ENCODE measurements at places on chromosomes 5 and 9.
A peak's percentile ranks its signal among the peaks of the same experiment; 100 is the strongest.

DNA sequence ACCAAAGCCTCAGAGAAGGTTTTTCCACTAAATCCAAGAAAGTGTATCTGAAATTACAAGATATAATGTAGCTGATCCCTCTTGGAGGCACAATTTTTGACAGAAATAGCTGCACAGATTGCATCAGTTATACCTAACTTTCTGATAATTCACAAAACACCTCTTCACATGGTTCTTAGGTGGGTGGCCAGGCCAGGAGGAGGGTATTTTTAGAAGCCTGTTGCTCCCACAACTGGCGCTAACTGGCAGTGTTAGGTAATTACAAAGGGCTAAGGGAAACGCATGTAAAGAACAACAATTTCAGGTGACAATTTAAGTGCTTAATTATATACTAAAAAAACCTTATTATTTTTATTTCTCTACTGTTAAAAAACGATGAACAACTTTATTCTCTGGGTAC is 247.9 kb downstream of the BNC2 start:
- DNase-seq: no peak

GRCh38 chr5:141618030-141618803 is 583 bp downstream of the DIAPH1 start:
- DNase-seq: peak; percentile 68

DNA sequence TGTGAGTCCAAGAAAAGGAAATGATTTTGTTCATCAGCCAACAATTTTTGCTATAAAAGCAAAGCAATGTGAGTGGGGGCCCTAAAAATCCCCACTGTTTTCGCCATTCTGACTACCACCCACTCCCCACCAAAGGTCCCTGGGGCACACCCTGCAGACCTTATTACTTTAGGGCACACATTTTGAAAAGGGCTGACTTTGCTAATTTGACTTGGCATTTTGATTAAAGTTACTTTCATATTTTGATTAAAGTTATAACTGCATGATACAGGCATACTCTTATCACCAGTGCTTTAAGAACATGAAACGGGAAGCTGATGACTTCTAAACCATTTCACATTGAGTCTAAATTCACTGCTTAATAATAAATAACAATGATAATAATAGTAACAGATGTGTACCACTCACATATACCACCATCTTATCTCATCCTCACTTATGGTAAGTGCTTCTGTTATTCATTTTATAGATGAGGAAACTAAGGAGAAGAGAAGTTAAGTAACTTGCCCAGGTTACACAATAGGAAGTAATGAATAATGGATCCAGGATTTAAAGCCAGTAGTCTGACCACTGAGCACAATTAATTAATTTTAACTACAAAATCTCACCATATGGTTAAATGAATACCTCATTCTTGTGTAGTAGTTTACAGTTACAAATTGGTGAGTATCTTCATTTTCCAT is 25.4 kb upstream of the NR3C1 start:
- DNase-seq: no peak

- DNase-seq: peak; percentile 54
Measured at GRCh38 chr5:127031147-127031862, 947 bp upstream of the MARCHF3 start.

DNA sequence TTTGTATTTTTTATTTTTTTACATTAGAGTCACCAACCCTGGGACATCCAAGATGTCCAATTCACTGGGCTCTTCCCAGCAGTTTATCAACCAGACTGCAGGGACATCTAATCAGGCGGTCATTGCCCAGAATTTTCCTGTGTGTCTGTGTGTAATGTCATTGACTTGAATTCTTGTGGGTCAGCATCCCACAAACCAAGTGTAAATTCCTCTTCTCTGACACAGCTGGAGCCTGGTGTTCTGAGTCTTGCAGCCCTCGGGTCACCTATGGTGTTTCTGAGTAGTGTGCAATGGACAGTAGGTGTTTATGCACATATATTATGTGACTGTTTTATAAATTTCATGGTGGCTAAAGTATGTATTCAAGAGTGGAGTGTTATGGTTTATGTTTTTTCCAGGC is 815.7 kb downstream of the SEMA5A start:
- DNase-seq: no peak

GRCh38 chr5:19795218-19795617 is 192.8 kb downstream of the CDH18 start:
- DNase-seq: no peak

GRCh38 chr9:130854092-130854491 is 19.0 kb downstream of the ABL1 start:
- no peak for DNase-seq

DNA sequence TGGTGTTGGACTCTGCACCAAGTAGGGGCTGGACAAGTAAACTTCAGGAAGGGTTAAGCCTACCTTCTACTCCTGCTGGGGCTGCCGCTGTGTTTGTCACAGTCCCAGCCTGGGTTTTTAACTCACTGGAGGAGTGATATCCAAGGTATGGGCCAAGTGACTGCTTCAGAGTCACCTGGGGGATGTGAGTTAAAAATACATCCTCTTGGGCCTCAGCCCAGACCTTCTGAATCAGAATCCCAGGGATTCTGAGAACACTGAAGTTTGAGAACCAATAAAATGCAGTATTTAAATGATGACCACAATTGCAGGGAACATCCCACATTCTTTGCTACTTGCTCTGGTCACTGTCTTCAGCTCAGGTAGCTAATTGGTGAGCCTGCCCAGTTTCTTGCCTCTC is 95.1 kb upstream of the DNAH5 start:
- DNase-seq: no peak

DNA sequence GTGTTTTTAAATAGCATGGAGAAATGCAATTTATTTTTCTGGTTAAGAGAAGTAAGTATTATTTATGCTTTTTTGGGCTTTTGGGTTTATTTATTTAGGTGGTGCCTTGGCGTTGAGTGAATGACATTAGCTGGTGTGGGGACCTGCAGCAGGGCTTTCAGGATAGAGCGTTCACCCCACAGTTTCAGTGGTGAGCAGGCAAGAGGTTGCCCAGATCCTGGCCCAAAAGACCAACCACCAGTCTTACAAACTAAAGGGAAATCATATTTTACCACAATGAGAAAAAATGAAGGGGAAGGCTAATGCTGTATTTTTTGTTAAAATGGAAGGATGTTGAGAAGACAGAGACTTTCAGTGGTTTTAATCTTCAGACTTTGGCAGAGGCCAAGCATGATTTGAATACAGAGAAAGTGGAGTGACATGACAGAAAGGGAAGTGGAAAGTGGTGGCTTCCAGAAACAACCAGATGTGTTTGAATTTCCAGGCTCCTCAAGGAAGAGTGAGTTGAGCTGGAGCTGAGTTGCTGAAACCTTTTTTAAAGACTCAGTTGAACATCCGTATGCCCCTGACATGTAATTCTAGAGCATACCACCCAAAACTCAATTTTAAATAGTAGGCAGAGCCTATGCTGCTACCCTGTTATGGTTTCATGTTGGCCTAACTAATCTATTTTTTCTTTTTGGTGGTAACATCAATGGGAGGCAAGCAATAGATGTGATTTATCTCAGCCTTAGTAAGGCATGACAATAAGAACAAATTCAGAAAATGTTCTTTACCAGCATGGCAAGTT is 94.8 kb downstream of the AOPEP start:
- DNase-seq: no peak

DNA sequence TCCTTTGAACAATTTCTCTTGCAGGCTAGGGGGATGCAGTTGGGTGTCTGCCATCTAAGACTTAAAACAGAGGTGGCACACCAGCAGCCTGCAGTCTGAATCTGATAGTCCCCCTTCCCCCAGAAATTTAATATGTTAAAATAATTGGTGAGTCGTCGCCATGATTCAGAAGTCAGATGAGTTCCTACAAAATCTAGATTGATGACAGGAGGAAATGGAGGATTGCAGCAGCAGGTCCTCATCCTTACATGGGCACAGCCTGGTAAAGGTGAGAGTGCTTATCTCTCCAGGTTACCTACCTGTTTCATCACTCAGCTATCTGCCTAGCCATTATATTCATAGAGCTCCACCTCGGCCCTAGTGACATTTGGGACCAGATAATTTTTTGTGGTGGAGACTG is 112.3 kb downstream of the PCSK1 start:
- DNase-seq: no peak

DNA sequence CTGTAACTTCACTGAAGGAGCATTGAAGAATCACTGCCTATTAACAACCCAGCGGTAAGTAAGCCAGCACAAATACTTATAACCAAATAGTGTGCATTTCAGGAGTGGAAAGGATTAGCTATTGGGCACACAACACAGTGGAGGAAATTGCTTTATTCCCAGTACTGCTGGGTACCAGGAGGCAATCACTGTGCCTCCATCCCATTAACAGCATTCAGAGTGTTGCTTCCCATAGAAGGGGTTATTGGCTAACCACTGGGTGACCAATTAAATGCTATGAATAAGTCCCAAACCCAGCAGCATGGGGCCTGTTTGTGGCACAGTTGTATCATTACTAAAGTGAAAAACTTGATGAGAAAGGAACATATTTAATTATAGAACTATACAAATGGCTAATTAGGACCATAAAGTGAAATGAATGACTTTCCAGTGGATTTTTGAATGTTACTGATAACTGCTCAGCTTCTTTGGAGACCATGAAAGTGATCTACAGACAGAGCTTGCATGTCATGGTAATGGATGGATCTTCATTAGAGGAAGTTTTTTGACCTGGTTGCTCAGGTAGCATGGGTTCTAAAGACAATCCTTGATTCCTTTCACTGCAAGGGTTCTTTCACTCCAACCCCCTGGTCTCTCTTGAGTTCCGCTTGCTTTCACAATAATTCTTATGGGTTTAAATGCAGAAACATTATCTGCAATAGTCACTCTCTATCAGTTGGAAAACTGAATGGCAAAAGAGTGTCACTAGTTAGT is 413.3 kb upstream of the RORB start:
- DNase-seq: no peak

DNA sequence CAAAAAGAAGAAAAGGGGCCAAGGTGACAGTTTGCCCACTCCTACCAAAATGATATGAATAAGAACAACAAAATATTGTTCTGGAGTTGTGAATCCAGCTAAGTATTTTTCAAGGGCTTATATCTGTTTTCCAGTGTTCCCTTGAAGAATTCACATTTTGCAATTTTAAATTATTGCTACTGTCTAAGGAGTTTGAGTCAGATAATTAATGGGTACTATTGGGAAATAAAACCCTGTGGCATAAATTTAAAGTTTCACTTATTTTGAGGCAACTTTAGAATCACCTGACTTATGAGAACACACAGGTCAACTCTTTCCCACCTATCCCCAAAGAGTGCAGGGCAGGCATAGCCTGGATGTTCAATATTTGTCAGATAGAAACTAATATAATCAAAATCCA is 188.0 kb upstream of the GHR start:
- DNase-seq: no peak

DNA sequence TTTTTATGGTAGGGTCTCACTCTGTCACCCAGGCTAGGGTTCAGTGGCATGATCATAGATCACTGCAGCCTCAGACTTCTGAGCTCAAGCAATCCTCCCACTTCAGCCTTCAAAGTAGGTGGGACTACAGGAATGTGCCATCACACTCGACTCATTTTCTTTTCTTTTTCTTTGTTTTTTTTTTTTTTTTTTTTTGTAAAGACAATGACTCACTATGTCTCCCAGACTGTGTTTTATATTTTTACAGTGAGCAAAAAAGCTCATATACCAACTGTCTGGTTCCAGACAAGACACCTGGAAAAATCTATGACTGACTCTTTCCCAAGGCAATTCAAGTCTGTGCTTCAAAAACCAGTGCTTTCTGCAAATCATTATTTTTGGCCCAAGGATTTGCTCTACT is 10.8 kb upstream of the FOXD1 start:
- DNase-seq: no peak

DNA sequence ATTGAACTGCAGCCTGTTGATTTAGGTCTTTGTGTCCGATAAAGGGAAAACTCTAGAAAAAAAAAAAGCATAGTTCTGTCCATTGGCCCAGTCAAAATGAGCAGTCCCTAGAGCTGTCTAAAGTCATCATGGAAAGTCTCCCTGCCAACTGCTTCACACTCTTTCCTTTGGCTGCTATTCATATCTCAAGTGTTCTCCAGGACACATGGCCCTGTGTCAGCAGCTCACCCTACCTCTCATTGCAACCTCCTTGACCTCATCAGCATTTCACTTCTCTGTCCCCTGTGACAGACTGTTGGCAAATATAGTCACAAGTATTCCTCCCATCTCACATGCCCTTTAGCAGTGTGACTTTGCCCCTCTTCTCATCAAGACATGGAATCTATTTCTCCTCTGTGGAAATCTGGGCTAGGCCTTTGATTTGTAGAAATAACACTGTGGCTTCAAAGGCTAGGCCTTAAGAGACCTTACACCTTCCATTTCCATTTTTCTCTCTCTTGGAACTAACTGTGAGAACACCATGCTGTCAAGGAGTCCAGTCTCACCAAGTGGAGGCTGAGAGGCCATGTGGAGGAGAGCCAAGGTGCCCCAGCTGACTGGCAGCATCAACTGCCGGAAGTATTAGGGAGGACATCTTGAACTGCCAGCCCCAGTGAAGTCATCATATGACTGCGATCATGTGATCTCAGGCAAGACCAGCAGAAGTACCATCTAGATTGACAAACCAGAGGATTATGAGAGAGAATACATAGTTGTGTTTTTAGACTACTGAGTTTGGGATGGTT is 149.4 kb upstream of the TARS1 start:
- no peak for DNase-seq

DNA sequence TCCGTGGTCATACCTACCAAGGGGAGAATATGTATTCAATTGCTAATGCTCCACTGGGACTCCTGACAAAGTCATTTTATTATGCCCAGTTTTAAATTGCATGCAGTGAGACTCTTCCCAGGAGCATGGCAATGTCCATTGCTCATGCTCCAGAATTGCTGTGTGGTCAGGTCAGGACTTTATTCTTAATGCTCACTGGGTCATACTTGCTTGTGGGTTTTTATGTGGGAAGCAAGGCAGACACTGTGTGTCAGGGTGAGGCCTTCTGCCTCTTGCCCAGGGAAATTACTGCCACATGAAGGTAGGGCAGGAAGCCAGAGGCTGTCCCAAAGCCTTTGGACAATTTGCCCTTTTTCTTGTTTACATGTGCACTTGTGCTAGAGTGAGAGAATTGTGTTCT is 164.6 kb upstream of the MEF2C start:
- no peak for DNase-seq

DNA sequence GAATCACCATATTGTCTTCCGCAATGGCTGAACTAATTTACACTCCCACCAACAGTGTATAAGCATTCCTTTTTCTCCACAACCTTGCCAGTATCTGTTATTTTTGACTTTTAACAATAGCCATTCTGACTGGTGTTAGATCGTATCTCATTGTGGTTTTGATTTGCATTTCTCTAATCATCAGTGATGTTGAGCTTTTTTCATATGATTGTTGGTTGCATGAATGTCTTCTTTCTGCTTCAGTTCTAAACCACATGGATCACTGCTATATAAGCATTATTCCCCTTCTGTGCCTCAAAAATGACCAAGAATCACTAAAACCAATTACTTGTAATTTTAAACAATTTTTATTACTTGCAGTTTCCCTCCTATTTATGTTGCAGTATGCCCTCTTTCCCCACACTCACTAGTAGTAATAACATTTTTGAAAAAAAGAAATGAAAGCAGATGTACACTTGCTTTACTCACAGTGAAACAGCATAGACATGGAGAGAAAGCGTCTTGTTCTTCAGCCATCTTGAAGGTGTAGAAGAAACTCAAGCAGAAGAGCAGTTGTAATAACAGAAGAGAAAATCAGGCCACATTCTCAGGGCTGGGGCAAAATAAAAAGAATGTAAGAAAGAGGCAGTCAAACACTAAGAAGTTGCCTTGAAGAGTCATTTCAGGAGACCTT is 4.5 kb upstream of the TMEM252 start:
- DNase-seq: no peak

Data from stimulated activated naive CD8-positive, alpha-beta T cell treated with anti-CD3 and anti-CD28 coated beads, Interleukin-15, amount 100 ng/mL, for 72 hours (primary cell).